ENCODE measurements at places on chromosomes 13 and 19. TPM values are rescaled to one million over a fixed set of nuclear protein-coding genes. Genes with fewer than 3 reads are reported as not detected.

DNA sequence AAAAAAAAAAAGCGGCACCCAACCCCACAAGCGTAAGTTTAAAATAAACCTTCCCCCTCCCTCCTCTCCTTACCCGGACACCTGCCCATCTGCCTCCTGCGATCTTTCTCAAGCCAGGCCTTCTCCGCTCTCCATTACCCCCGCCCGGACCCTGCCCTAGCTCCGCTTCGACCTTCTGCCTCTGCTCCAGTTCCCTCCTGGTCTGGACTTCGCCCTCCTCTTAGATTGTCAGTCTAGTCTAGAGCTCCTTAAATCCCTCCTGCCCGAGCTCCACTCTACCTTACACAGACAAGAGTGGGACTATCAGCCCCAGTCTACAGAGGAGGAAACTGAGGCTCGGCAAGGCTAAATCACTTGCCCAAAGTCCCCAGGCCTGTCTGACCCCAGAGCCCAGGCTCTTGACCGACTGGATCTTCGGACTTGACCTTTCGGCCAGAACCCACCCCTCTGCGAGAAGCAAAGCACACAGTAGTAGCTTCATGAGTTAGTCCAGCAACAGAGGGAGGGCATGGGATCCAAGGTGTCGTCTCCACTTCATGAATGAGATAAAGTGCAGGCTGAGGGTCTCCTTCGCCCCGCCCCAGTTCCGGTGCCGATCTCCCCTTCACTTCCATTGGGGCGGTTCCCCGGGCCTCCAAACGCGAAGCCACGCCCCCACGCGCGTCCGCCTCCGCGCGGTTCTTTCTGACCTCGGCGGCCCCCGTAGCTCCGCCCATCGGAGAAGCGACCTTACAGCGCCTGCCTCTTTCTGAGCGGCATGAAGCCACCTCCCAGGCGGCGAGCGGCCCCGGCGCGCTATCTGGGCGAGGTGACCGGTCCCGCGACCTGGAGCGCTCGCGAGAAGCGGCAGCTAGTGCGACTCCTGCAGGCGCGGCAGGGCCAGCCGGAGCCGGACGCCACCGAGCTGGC lies at the start of gene SNAPC2:
TSS of gene SNAPC2 (plus strand) at position 729 of the 909 bp plus-strand sequence. CDS start at position 758, 29 bp downstream.
- peak; percentile 71 for DNase-seq

GRCh38 chr13:98915563-98915962 lies 62.3 kb downstream of the DOCK9 start:
- no peak for DNase-seq

DNA sequence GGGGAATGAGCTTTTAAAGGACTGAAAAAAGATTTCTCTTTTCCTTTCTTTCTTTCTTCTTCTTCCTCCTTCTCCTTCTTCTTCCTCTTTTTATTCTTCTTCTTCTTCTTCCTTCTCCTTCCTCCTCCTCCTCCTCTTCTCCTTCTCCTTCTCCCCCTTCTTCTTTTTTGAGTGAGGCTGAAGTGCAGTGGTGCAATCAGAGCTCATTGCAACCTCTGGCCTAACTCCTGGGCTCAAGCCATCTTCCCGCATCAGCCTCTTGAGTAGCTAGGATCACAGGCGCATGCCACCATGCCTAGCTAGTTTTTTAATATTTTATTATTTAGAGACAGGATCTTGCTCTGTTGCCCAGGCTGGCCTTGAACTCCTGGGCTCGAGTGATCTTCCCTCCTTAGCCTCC lies 120.9 kb upstream of the KL start:
- DNase-seq: no peak

The KCNJ14 gene
- 0.39 TPM for total RNA-seq

GRCh38 chr19:10424011-10424637 lies 3.8 kb downstream of the PDE4A start:
- no peak for DNase-seq

The RB1 gene
- 21.4 TPM for total RNA-seq

The TNNI3 gene
- not detected for total RNA-seq
